Left lung (tissue), 14 donors: ENCODE measurements at places on chromosomes 3 and 15. TPM values are rescaled to one million over a fixed set of nuclear protein-coding genes. Genes with fewer than 3 reads are reported as not detected.
A peak's percentile ranks its signal among the peaks of the same experiment; 100 is the strongest.

DNA sequence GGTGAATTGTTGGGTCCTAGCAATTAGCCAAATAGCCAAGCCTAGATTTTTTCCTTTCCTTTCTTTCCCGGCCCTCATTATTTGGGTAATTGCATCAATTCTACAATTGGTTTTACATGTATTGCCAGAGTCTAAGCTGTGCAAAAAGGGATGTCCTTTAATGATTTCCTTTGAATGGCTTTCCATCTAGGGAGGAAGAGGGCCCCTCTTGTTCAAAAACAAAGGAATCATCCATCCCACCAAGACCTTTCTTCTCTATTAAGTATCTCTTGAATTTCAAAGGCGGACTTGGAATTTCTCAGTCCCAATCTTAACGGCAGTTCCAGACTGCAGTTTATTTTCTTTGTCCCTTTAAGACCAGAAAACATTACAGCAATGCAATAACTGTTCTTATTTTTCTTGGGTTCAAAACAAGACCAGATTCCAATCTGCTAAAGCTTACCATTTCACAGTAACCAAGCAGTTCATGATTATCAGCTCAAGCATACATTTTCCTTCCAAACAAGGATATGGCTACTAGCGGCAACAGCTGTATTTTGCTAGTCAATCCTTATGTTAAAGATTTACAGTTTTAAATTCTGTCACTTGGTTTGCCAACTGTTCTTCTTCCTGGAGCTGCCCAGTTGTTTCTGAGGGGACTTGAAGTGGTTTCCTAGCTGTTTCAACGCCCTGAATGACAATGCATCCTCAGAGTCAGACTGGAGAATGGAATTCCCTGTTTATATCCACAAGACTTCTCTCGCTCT is 91.4 kb upstream of the LRIG1 start:
- no peaks in the 10 kb centered on the region for H3K36me3 ChIP-seq
- no peaks in the 10 kb centered on the region for H3K27me3 ChIP-seq
- H3K4me3 ChIP-seq = no peak overlapping the region
- no peak for DNase-seq

- peaks cover 62% of the 10 kb centered on the region for H3K27me3 ChIP-seq
- no peaks in the 10 kb centered on the region for H3K36me3 ChIP-seq
- H3K4me1 ChIP-seq = peaks cover 29% of the 10 kb centered on the region
- no peak overlapping the region for H3K4me3 ChIP-seq
- no peak for DNase-seq
These were observed 2.9 kb upstream of the TMEM266 start for GRCh38 chr15:76056931-76057330.

DNA sequence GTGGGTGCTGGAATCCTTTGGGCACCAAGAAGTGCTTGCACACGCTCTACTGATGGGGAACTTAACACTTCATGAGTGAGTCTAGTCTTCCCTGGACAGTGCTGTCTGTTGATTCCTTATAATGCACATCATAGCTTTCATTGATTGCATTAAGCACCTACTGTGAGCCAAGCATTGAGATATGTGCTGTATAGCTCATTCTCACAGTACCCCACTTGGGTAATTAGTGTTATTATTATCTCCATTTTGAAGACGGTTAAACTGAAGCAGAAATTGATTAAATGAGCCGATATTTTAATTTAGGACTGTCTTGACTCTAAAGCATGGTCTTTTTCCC is 504 bp upstream of the PDHB start:
- DNase-seq = no peak
- peak overlapping the region; percentile 69 for H3K4me3 ChIP-seq
- no peaks in the 10 kb centered on the region for H3K27me3 ChIP-seq
- H3K4me1 ChIP-seq = peaks cover 14% of the 10 kb centered on the region
- peak overlapping the region; percentile 90 for H3K27ac ChIP-seq

GRCh38 chr3:16265455-16265786 is 409 bp downstream of the OXNAD1 start:
- H3K27me3 ChIP-seq = no peaks in the 10 kb centered on the region
- H3K36me3 ChIP-seq = peaks cover 14% of the 10 kb centered on the region
- peaks cover 16% of the 10 kb centered on the region for H3K4me1 ChIP-seq
- H3K4me3 ChIP-seq = peak overlapping the region; percentile 81

GRCh38 chr15:26146202-26146601 is 283.1 kb upstream of the ATP10A start:
- H3K4me1 ChIP-seq = no peaks in the 10 kb centered on the region
- H3K27me3 ChIP-seq = peaks cover 8% of the 10 kb centered on the region
- H3K4me3 ChIP-seq = no peak overlapping the region
- no peak overlapping the region for H3K27ac ChIP-seq

LRRC49 gene
- total RNA-seq = 4.2 TPM

- peaks cover 1% of the 10 kb centered on the region for H3K4me1 ChIP-seq
- H3K4me3 ChIP-seq = no peak overlapping the region
- no peaks in the 10 kb centered on the region for H3K36me3 ChIP-seq
- DNase-seq = no peak
- H3K27ac ChIP-seq = no peak overlapping the region
These were observed 47.0 kb upstream of the SMAD3 start for GRCh38 chr15:67018441-67018840.

GOLGA6C gene
- not detected for total RNA-seq

GRCh38 chr3:112377568-112378071 is 44.7 kb downstream of the CD200 start:
- no peaks in the 10 kb centered on the region for H3K36me3 ChIP-seq
- H3K27ac ChIP-seq = peak overlapping the region; percentile 81
- no peaks in the 10 kb centered on the region for H3K27me3 ChIP-seq
- no peaks in the 10 kb centered on the region for H3K4me1 ChIP-seq

DNA sequence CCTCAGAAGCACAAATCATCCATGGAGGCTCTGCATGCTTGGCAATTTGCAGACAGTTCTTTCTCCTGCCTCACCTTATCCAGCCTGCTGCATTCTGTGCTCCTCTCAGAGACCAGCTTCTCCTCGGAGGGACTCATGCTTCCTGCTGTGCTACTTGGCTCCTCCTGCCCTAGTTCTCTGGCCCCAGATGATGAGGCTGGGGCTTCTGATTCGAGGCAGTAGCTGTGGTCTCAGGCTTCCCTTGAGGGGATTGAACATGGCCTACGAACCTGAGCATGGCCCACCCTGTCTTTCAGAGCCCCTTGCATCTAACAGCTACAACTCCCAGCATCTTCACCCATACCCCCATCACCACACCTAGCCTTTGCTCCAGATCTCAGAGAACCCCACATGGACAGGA is 6.7 kb downstream of the VIPR1 start:
- no peak for DNase-seq
- H3K27me3 ChIP-seq = no peaks in the 10 kb centered on the region
- H3K4me1 ChIP-seq = peaks cover 44% of the 10 kb centered on the region
- no peak overlapping the region for H3K4me3 ChIP-seq
- peak overlapping the region; percentile 45 for H3K27ac ChIP-seq
- H3K36me3 ChIP-seq = peaks cover 11% of the 10 kb centered on the region

DNA sequence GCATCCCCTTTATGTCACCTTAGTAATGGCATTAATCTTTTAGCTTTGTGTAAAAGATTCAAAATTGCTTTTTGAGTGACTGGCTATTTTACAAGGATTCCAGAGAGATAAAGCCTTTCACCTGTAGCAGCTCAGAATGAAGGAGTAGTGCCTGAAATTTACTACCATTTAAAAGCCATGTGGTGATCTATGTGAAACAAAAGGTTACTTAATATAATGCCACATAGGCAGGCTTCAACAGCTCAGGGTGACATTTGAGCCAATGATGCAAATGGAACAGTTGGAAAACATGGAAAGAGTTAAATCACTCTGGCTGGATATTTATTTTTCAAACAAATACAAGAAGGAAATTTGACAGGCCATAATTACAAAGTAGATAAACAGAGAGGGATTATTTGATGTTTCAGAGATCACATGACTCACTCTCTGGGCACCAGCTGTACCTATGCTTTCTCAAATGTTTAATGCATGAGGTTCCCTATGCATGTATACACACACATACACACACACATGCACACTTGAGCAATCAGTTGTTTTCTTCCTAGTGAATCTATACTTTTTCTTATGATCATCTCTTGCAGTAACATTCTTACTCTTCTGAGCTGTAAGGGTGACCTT is 171.5 kb downstream of the ZMAT3 start:
- no peaks in the 10 kb centered on the region for H3K4me1 ChIP-seq
- no peaks in the 10 kb centered on the region for H3K36me3 ChIP-seq
- no peak overlapping the region for H3K4me3 ChIP-seq
- no peak for DNase-seq

DNA sequence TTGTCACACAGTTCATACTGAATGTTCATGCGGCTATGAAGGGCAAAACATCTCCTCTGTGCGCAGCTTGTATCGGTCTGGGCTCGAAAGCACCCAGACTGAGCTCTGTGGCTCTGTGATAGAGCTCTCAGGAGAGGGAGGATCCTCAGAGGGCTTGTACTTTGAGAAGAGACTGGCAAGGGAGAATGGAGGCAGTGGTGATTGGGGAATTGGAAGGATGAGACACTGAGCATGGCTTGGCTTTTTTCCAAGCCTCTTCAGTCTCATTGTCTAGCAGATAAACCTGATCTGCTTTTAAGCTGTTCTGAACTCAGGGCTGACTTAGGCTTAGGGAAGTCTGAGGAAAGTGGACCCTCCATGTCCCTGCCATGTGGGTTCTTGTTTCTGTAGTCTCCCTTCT is 43.0 kb downstream of the RAD54L2 start:
- no peak for DNase-seq
- no peak overlapping the region for H3K27ac ChIP-seq
- H3K4me3 ChIP-seq = no peak overlapping the region
- no peaks in the 10 kb centered on the region for H3K36me3 ChIP-seq
- H3K27me3 ChIP-seq = no peaks in the 10 kb centered on the region
- H3K4me1 ChIP-seq = no peaks in the 10 kb centered on the region

DNA sequence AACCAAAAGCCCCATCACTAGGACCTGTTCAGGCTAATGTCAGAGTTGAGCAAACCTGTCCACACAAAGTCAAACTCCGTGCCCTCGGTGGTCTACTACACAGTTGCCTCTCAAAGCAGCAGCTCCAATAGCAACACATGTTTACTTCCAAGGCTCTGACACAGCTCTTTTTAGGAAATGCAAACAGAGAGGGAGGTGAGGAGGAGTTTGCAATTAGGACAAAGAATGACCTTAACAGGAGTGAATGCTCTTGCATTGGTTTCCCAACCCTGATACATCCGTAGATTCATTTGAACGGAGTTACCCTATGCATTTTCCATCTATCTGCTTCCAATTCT is 64.8 kb upstream of the GOLGA8B start:
- H3K4me1 ChIP-seq = no peaks in the 10 kb centered on the region
- H3K27me3 ChIP-seq = no peaks in the 10 kb centered on the region
- no peak for DNase-seq
- no peak overlapping the region for H3K4me3 ChIP-seq

CKMT1B gene
- total RNA-seq = 11.3 TPM

- no peaks in the 10 kb centered on the region for H3K4me1 ChIP-seq
- no peaks in the 10 kb centered on the region for H3K36me3 ChIP-seq
- no peak overlapping the region for H3K4me3 ChIP-seq
- no peaks in the 10 kb centered on the region for H3K27me3 ChIP-seq
- no peak overlapping the region for H3K27ac ChIP-seq
- no peak for DNase-seq
These were observed 22.4 kb downstream of the FBXW12 start for GRCh38 chr3:48394391-48394790.

THRB gene
- 11.8 TPM for total RNA-seq

GRCh38 chr3:126436826-126437717 is 38.6 kb downstream of the ZXDC start:
- no peak overlapping the region for H3K4me3 ChIP-seq
- peaks cover 95% of the 10 kb centered on the region for H3K36me3 ChIP-seq
- DNase-seq = no peak
- H3K27ac ChIP-seq = no peak overlapping the region

PARP9 gene
- total RNA-seq = 75.4 TPM
